ENCODE measurements at places on chromosomes 4 and X.

- no peak for DNase-seq
These were observed 76.6 kb downstream of the PTPN13 start for GRCh38 chr4:86670756-86671155.

DNA sequence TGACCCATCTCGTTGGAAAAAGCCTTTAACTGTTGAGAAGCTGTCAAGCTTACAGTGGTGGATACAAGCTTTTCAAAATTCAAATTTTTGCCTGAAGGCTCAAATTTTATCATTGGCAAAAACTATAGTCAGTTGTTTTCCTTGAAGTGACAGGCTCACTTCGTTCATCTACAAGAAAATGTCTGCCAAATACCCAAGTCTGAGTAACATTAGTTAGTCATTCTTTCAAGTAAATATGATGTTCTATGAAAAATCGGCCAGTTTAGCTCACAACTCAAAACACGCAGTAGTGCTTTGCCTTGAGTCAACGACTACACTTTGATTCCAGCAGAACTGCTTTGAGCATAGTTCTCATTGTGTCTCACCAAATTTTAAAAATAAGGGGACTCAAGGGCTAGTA lies 170.3 kb upstream of the MAMLD1 start:
- DNase-seq, result no peak

DNA sequence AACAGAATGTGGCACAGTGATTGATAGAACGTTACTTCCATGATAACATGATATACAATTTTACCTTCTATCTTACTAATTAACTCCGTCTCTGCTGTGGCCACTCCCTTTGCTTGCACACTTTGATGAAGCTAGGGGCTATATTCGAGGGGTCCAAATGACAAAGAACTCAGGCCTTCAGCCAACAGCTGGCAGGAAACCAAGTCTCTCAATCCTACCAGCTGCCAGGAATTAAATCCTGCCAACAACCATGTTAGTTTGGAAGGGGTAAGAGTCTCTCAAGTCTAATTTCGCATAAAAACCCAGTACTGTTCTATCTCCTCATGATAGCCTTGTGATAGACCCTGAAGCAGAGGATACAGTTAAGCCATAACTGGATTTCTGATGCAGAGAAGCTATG lies 1122.9 kb upstream of the PCDH10 start:
- no peak for DNase-seq

DNA sequence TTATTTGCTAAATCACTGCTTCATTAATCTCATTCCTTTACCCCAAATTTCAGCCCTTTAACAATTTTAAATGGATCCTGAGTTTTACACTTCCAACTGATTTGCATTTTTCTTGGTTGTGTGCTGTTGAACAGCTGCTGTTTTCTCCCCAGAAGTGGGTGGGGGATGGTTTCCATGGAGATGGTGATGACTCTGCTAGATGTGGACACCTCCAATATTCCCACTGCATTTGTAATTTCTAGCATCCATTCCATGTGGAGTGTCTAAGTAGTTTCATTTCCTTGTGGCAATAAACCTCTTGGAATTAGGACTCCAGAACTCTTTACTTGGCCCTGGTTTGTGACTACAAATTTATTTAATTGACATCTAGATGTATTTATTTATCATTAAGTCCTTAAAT lies 330.4 kb downstream of the GBA3 start:
- DNase-seq, result no peak

DNA sequence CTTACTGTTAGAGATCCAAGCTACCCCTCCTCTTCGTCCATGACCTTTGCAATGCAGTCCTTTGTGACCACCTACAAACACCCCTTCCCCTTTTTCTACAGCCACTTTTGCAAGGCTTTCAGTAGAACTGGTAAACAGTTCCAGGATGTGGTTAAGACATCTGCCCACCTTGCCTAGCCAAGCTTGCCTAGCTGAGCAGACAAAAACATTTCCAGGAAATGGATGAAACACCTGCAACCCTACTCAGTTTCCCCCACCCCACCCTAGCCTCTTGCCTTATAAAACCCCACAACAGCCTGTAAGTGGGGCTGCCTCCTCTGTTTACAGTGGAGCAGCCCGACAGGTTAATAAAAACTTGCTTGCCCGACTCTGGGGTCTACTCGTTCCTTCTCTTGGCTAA lies 133.8 kb downstream of the ZC4H2 start:
- peak; percentile 37 for DNase-seq

DNA sequence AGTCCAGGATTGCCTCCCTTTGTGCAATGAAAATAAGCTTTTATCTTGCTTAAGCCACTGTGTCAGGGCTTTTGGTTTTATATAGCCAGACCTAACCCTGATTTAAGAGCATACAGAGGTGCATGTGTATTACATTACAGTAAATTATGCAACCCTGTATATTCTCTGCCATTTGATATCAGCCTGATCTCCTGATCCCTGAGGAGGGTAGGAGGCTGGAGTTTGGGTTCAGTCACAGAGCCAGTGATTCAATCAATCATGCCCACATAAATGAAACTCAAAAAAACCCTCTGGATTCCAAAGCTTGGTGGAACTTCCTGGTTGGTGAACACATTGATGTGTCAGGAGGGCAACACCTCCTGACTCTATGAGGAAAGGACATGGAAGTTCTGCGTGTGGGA lies 7.3 kb upstream of the KLHL8 start:
- DNase-seq, result no peak

DNA sequence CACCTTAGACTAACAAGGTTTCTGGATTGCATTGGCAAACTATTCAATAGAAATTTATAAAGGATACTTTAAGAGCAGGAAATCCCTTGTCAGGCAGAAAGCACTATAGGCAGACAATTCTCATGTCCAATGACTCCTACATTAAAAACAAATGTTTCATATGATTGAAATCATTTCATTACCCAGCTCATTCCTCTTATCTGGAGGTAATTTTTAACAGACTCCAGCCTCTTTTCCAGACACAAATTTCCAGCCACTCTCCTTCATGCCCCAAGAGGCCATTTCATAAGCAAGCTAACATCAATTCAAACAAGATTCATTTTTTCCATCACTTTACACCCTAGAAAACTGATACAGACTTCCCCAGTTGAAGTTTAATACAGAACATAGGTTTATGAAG lies 495.1 kb upstream of the FRG1 start:
- no peak for DNase-seq

DNA sequence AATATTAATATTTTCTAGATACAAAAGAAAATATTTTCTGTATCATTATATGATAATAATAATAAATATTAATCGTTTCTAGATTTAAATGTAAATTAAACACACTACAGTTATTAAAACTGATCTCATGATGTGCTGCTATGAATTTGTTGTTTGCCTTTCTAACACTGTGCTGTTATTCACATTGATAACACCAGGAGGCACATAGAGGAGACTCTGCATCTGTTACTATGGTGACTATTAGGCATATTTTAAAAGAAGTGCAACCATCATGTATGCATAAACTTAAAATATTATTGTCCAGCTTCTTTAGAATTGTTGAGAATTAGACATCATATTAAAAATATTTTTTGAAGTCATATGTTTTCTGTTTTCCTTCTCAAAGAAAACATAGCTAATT lies 11.8 kb upstream of the PDGFC start:
- DNase-seq, result no peak

- DNase-seq, result no peak
These were observed 857.5 kb upstream of the FTHL17 start for GRCh38 chrX:31929366-31929765.

DNA sequence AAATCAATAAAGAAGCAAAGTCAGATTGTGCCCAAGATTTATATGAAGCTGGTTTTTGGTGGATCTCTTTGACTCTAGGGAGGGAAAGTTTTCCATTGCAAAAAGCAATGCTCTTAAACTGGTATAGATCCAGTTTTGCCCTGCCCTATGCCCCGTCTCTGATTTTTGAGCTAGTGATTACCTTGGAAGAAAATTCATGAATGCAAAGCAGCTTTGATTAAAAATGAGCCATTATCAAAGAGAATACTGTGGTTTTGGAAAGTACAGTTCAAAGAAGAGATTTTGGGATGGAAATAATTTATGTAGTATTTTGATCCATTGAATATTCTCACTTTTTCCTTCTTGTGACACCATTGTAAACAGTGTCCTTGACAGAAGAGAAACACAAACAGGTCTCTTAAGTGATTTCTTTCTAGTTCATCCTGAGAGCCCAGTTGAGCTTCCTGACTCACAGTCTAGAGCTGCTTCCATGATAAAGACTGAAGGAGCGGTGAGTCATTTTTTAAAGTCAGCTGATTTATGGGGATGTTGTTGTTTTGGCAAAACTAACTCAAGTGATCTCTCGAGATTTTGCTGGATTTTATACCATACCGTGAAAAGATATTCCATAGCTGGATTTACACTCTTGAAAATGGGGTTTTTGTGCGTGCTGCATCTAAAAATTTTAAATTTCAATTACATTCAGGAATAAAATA lies 76.7 kb downstream of the AFF1 start:
- DNase-seq, result no peak

DNA sequence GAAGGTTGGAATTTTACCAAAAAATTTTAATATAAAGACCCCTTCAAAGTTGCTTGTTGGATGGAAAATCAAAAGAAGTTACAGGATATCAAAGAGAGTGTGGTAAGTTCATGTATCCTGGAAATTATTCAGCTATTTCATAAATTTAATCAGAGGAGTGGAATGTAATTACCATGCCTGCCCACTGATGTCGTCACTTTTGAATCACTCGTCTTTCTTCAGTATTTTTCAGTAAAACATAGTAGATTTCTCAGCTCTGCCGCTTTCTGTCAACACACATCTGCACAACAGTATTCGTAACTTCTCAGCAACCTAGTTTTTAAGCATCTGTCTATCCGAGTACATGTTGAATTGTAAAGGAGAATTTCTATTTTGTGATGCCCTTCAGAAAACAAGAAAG lies 2163.0 kb upstream of the AGA start:
- DNase-seq, result no peak

GRCh38 chr4:80206111-80206510 lies 8.8 kb downstream of the PRDM8 start:
- no peak for DNase-seq

DNA sequence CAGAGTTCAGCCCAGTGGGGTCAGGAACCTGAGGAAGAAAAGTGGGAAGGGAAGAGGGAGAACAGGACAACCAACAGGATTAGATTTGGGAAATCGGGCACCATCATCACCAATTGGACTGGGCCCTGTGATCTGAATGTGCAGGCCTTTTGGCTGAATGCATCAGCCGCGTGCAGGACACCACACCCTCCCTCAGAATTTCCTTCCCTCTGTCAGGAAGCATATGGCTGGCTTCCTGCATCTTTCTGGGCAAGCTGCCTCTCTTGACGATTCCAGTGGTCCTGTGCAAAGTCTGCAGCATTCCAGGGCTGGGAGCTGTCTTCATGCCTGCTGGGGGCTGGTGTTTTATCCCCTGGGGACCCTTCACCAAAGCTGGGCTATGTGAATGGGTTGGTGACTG lies 16.4 kb downstream of the MAGEA4 start:
- DNase-seq, result no peak

DNA sequence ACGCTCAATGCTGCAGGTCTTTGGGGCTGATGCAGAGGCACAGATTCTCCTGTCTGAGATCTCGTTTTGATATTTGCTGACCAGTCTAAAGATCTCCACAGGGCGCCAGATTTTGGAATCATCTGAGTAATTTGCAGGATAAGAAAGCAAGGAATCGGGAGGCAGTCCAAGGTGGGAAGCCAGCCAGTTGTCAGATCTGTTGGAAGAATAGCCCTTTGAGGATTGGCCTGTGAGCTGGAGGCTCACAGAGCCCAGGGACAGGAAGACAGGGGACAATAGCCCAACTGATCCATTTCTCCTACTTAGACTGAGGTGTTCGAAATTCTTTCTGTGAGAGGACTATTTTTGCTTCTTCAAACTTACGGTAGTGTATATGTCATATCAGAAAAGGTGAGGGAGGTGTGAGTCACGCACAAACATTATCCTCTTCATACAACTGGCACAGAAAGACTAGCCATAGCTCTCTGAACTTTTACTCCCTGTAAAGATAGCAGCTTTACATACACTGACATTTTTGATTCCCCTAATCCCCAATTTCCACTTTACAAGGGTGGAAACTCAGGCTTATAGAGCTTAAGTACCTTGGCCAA lies 8.8 kb downstream of the DIPK2B start:
- no peak for DNase-seq

DNA sequence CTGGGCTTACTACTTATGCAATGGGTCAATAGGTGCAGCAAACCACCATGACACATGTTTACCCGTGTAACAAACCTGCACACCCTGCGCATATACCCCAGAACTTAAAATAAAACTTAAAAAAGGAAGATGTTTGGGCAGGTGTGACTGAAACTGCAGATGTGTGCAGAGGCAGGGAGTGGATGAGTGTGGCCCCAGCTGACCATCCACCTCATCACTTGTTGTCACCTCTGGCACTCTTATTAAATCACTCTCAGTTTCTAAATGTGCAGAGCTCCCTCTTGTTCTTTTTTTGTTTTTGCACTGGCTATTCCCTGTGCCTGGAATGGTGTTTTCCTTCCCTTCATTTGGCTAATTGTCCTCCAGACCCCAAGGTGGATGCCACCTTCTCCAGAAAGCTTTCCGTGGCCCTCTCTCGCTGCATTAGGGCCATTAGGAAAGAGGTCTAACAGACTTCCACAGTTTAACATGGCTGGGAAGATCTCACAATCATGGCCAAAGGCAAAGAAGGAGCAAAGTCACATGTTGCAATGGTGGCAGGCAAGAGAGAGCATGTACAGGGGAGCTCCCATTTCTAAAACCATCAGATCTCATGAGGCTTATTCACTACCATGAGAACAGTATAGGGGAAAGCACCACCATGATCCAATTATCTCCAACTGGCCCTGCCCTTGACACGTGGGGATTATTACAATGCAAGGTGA lies 58.5 kb downstream of the SLC2A9 start:
- DNase-seq, result no peak

- DNase-seq, result no peak
These were observed 381.5 kb upstream of the GALNT7 start for GRCh38 chr4:172787111-172787510.

DNA sequence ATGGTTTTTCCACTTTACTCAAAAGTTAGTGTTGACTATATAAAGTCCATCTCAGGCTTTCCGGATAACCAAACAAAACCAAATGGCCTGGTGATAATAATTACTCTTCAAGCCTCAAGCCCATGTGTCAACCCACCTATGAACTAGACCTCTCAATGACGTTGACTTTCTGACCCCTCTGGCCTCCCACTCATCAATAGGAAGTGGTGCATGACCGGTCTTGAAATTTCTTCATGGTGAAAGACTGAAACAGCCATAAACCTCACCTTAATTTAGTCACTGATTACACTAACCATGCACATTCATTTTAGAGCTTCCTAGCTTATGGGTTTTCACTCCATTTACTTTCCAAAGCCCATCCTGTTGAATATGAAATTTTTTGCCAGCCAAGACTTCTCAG lies 276.0 kb downstream of the KLHL13 start:
- no peak for DNase-seq

GRCh38 chrX:70421618-70422017 lies 1.5 kb upstream of the GDPD2 start:
- no peak for DNase-seq

- no peak for DNase-seq
These were observed 36.8 kb downstream of the MTMR1 start for GRCh38 chrX:150729956-150730355.

DNA sequence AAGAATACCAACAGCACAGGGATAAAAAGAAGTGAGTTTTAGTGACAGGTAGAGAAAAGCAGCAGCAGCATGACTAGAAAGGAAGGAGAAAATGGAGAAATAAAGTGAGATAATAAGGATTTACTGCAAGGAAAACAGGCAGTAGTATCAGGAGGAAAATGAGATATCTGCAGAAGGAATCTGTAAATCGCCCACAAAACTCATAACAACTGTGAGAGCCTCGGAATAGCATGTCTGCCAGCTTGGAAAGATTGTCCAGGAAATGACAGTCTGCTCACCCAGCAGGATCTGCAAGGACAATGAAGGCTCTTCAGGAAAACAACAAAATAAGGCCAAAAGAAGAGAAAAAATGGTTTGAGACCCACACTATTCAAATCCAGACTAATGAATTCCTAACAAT lies 47.4 kb downstream of the CXXC4 start:
- no peak for DNase-seq
